ENCODE measurements at places on chromosomes 11 and 22.

DNA sequence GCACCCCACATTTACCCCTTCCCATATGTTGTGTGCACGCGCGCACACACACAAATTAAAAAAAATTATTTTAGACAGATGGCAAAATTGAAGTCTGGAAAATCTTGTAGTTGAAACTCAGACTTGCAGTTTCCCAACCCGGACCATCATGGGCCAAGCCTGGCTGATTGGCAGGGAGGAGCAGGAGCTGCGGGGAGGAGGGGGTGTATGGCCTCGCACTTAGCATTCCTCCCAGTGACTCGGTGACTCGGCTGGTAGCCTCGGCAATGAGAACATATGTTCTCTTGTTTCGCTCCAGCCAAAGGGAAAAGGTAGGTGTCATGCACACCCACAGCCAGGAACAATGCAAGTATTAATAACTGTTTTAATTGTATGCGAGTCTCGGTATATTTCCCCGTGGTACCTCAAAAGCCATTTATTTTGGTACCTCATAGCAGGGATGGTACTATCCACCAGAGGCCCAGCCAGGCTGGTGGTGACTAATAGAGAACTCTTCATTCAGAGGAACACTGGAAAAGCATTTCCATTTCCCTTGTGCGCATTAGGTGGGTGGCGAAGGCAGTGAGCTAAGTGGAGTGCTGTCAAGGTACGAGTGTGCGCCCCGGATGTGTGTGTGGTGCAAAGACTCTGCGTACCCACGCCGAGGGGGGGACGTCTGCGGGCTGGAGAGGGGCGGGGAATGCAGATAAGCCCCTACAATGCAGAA, 92.5 kb downstream of the DSCAML1 start:
- peak; percentile 45 for DNase-seq

DNA sequence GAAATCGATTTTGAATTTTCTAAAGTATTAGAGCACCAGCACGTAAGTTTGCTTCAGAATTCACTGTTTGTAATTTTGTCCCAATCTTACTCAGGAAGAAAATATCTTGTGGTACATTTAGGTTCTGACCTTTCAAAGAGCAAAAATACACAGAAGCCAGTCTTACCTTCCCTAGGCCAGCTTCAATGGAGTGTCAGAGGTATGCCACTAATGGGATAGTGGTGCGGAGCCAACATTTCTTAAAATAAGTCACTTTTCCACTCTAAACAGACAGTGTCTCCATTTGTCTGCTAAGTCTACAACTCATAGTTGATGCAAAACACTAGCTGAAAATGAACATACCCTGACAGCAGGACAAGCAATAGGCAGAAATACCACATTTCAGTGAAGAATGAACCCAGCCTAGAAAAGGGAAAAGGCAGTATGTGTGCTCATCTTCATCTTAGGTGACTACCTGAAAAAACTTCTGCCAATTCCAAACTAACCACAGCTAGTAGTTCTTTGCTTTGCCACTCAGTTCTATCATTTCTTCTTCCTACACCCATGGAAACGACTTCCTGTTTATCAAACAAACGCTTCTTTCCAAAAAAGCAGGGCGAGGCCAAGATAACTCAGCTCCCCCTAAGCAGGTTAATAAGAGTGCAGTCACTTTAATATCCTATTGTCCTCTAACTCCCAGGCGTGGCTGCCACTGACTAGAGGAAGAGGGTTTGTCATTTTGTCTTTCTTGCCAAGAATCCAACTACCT, 94.0 kb upstream of the APOA1 start:
- no peak for DNase-seq

DNA sequence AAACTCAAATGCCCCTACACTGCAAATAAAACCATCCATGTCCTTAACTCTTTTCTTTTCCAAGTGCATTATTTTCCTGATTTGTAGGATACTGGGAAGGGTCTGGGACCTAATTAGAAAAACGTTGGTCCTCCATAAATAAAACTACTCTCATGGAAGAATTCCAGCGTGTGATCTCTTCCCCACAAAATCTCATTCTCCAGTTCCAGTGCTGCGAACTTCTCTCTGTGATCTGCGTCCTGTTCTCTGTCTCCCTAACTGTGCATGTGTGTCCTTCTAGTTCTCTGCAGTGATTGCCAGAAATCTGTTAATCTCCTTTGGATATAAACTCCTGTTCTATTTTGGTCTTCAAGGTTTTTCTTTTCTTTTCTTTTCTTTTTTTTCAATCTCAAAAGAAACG, 148.1 kb downstream of the BBOX1 start:
- DNase-seq, result no peak

DNA sequence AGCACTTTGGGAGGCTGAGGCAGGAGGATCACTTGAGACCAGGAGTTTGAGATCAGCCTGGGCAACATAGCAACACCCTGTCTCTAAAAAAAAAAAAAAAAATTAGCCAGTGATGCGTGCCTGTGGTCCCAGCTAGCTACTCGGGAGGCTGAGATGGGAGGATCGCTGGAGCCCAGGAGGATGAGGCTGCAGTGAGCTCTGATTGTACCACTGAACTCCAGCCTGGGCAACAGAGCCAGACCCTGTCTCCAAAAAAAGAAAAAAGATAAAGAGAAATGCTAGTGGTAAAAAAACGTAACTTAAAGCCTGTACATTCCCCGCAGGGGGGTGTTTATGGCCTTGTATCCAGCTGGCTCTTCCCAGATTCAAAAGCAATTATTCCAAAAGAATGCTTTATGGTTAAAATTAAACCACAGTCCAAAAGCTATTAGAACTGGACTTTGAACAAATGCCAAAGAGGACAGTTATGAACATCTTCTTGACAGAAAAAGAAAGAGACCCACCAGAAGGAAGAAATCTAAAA, 16.4 kb upstream of the SNX32 start:
- peak; percentile 47 for DNase-seq

DNA sequence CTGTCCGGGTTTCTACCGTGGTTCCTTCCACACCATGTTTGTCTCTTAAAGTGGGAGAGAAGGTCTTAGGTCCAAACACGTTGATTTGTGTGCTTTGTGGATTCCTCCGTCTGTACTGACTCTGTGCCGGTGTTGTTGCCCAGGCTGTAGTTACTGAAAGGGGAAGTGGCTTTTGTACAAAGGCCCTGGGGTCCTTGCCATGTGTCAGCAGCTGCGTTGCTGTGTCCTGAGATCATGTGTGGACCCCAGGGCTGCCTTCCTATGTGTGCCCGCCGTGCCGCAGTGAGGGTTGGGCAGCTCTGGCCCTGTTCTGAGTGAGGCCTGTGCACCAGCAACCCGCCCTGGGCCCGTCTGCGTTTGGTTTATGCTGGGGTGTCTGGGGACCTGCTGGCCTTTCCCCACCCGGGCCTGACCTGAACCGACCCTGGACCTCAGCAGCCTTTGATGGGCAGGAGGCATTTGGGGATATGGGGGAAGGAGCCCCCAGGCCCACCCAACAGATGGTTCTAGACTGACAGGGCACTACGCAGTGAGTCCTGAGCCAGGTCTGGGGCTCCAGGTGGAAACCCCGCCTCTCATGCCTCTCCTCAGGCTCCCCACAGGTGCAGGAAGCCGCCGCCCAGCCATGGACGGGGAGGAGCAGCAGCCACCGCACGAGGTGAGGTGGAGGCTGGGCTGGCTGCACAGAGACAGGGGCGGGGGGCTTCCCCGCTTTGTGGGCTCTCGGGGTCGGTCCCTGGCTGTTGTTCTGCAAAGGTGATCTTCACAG, 6.9 kb downstream of the TRABD start:
- DNase-seq, result no peak

- DNase-seq, result no peak
These were observed 20.3 kb downstream of the ARHGAP20 start for GRCh38 chr11:110691926-110692325.

- peak; percentile 10 for DNase-seq
These were observed 2.0 kb downstream of the KDM2A start for GRCh38 chr11:67120881-67121710.

DNA sequence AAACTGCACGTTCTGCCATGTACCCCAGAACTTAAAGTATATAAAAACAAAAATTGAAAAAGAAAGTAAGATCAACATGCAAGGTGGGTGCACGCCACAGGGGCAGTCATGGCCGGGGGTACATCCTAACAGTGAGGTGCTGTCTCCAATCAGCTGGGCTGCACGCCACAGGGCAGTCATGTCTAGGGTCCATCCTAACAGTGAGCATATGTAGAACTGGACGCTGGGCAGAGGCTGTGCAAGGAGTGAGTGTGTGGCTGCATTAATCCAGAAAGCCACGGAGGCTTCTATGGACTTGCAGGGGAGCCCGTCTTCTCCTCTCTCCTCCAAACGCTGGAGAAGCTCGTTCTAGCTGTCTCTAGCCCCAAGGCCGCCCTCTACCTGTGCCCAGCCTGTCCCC, 1105.0 kb downstream of the BRD1 start:
- peak; percentile 63 for DNase-seq

- DNase-seq, result peak; percentile 18
These were observed 460.5 kb downstream of the BRD1 start for GRCh38 chr22:49367041-49367697.

DNA sequence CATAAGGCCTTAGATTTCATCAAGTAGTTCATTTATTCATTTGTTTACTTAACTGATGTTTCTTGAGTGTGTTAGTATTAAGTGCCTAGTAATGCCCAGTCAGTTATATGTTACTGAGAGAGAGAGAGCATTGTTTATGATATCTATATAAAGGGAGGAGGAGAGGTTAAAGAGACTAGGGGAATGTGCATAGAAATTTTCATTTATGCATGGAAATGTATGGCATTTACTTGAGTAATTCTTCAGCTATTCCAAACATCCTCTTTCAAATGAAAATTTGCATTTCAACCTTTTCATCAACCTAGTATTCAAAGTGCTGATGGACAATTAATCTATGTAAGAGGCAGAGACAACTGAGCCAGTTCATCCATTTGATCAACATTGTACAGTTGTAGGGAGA, 199.7 kb downstream of the NELL1 start:
- DNase-seq, result no peak

- no peak for DNase-seq
These were observed 6.9 kb upstream of the SREBF2 start for GRCh38 chr22:41826021-41826420.

GRCh38 chr11:104526006-104526405, 362.1 kb upstream of the PDGFD start:
- no peak for DNase-seq

- DNase-seq, result no peak
These were observed 5.3 kb downstream of the GRAP2 start for GRCh38 chr22:39906207-39906606.

- no peak for DNase-seq
These were observed 42.6 kb upstream of the TUB start for GRCh38 chr11:8038393-8038792.

- DNase-seq, result no peak
These were observed 25.1 kb downstream of the OR10A6 start for GRCh38 chr11:7905961-7906429.

GRCh38 chr22:26643418-26644100, 13.8 kb upstream of the MIAT start:
- no peak for DNase-seq

- no peak for DNase-seq
These were observed 290.0 kb downstream of the TBC1D22A start for GRCh38 chr22:47052236-47053012.

DNA sequence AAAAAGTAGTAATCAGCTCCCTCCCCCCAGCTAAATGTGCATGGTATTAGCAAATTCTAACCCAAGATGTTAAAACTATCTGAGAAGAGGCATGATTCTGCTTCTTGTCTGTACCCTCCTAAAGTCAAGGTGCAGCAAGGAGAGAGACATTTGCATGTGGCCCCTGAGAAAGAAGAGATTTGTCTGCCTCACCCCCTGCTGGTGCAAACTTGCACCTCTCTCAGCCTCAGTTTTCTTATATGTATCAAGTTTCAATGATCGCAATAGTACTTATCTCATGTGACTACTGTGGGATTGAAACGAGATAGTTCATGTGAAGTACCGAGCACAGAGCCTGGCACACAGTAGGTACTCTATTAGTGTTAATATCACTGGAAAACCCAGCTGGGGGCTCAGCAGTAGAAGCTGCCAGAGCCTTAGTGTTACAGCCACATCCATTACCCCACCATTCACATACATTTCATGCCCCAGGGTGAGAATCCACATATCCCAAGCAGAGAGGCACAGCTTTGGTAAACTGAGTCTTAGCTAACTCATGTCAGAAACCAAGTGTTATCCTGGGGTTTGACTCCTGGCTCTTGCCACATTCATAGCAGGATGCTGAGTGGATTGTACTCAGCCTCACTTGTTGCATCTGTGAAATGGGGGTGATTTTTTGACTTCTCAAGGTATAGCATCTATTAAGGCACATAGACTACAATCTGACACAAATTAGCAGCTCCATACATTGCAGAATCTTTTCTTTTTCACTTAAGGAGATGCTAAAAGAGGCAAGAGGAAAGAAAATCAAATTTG, 24.9 kb downstream of the CD44 start:
- no peak for DNase-seq

DNA sequence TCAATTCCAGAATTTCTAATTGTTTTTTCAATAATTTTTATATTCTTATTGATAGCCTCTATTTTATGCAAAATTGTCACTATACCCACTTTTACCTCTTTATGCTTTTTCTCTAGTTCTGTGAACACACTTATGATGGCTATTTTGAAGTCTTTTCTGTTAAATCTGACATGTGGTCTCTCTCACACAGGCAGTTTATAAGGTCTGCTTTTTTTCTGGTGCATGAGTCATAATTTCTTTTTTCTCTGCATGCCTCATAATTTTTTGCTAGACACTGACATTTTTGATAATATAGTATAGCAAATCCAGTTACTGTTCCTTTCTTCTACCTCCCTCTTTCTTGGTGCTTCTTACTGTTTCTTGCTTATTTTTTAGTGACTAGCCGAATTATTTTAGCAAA, 36.0 kb downstream of the ZBTB44 start:
- DNase-seq, result no peak

- DNase-seq, result no peak
These were observed 108.4 kb upstream of the SLC22A12 start for GRCh38 chr11:64482588-64482987.

GRCh38 chr22:33053323-33053722, 4.9 kb downstream of the SYN3 start:
- no peak for DNase-seq

- peak; percentile 57 for DNase-seq
These were observed 34.1 kb downstream of the SGSM3 start for GRCh38 chr22:40404251-40405177.

- peak; percentile 45 for DNase-seq
These were observed 22.2 kb downstream of the IL10RA start for GRCh38 chr11:118008271-118008911.

- no peak for DNase-seq
These were observed 29.2 kb downstream of the ADAMTS15 start for GRCh38 chr11:130477586-130478203.

DNA sequence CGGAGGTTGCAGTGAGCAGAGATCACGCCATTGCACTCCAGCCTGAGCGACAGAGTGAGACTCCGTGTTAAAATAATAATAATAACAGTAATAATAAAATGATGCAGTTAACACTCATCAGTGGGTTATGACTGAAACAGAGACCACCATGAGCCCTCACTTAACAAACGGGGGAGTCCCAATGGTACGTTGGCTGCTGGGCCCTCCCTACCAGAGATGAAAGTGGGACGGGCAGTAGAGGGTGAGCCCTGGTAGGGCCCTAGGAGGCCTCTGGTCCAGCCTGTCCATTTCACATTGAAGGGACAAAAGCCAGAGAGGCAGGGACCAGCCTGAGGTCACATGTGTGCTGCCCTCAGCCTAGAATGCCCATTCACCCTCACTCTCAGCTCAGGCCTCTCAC, 13.7 kb upstream of the KIAA0930 start:
- no peak for DNase-seq

GRCh38 chr22:45125188-45125587, 38.5 kb upstream of the NUP50 start:
- no peak for DNase-seq

Measured in posterior vena cava (tissue), 2 donors.